ENCODE measurements at places on chromosomes 5 and 9.
A peak's percentile ranks its signal among the peaks of the same experiment; 100 is the strongest.

DNA sequence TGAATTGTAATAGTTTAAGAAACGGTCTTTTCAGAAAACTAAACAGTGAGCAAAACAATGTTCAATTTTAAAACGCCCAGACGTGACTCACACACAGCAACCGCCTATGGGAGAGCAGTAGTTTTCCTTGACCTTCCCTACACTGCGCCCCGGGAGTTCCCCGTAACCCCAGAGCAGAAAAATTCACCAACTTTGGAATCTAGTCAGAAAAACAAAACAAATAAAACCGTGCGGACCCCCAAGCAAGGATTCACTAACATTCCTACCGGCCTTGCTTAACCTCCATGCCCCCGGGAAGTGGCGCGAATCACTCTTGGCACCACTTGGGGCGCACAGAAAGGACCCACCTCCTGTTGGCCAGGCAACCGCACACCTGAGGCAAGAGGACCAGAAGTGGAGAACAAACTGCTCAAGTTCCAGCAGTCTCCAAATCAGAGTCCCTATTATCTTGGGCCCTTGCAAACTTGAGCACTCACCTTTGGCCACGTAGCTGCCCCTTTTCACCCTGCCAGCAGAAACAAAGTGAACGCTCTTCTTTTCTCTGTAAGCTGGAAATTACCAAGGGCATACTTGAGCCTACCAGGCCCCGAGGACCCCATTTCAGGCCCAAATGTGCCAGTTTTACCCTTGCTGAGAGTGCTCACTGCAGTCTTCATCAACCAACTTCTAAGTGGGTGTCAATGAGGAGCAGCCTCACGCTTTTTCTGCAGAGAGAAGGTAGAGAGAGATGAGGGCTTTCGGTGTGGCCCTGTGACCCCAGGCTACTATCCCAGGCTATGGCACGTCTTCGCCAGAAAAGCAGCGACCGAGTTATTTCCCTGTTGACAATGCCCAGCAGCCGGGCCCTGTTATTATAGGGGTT is 189.7 kb downstream of the MEF2C start:
- DNase-seq = no peak

DNA sequence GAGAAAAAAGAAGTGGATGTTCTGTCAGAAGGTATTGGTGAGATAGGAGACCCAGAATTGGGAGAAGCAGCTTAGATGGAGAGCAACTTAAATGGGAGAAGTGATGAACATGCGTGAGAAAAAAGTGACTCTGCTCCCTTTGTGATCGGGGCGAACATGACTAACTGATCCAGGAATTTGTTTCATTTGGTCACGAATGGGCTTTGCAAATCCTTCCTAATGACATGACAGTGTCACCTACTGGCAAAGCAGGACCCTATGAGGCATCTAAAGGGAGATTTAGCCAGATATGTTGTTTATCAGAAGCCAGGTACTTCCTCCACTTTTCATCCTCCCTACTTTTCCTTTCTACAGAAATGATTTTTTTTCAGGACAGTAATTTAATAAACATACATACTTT is 787.4 kb upstream of the RGMB start:
- peak; percentile 4 for DNase-seq

DNA sequence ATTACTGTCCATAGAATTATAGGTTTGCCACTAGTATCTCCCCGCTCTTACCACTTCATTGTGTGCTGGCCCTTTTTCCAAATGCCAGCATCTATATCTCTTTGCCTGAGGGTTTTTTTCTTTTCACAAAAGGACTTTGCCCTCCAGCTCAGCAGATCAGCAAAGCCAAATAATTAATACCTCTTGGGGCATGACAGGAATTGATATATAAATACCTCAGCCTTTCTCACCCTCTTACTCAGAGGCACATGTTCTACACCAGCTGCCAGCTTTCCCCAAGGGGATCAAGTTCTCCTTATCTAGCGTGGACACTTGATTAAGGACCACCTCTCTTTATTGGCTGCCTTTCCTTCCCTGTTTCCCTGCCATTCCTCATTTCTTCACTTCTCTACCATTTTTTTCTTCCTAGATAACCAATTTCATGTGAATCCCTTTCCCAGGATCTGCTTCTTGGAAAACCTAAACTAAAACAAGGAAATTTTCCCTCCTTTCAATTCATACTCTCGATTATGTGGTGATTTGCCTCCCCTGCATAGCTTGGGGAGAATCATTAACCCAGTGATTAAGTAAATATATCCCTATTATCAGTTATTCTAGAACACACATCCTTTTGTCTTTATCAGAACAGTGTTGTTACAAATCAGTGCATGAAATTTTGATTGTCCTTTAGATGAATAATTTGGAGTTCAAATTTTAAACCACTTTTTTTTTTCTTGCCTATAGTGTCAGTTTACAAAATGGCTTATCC is 6.9 kb upstream of the NUDT12 start:
- peak; percentile 12 for DNase-seq

DNA sequence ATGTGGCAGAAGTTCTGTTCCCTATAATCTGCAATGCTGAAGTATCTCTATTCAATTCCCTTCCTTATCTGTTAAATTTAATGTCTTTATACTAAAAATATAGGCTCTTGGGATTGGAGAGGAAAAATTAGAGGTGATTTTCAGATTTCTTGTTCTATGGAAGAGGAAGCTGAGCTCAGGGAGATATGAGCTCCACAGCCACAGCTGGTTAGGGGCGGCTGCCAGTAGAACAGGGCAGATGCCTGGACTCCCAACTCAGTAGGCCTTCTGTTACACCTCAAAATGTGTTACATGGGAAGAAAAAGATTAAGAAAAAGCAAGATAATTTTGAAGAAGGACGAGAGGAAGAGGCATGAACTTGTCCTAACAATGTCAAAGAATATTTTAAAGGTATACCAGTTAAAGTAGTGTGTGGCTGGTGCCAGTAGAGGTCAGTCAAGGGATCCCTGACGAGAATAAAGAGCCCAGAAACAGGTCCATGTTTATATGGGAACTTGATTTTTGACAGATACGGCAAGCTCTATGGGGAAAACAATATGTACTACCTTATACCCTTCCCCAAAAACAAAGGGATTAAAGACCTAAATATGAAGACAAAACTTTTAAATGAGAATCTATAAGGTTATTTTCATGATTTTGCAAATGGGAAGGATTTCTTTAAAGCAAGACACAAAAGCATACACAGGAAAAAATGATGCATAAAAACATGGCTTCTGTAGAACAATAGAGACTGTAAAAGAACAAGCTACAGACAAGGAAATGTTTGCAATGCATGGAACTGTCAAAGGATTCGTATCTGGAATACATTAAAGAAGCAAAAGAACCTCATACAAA is 28.7 kb downstream of the DNAJC21 start:
- peak; percentile 62 for DNase-seq

GRCh38 chr5:78505860-78506259 is 142.7 kb downstream of the LHFPL2 start:
- DNase-seq = no peak

GRCh38 chr9:82148426-82148810 is 159.8 kb downstream of the SPATA31D1 start:
- no peak for DNase-seq

DNA sequence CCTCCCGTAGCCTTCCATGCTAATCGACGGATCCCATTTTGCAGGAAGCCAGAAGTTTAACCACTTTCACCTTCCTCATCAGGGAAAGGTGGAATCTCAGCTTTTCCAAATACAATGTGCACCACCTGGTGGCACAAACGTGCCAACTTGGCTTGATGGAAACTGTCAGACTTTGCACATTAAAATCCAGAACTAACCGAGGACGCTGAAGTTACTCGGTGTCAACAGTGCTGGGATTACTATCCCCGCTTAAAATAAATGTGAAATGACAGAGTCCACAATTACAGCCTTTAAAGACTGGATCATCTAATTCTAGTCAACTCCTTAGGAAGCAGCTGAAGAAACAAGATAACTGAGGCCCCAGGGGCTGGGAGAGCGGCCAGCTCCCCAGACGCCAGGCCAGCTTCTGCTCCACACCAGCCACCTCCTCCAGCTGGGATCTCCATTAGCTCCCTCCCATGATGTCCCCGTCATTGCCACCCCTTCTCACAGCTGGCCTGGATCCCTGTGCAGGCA is 50.1 kb upstream of the RETREG1 start:
- peak; percentile 63 for DNase-seq

DNA sequence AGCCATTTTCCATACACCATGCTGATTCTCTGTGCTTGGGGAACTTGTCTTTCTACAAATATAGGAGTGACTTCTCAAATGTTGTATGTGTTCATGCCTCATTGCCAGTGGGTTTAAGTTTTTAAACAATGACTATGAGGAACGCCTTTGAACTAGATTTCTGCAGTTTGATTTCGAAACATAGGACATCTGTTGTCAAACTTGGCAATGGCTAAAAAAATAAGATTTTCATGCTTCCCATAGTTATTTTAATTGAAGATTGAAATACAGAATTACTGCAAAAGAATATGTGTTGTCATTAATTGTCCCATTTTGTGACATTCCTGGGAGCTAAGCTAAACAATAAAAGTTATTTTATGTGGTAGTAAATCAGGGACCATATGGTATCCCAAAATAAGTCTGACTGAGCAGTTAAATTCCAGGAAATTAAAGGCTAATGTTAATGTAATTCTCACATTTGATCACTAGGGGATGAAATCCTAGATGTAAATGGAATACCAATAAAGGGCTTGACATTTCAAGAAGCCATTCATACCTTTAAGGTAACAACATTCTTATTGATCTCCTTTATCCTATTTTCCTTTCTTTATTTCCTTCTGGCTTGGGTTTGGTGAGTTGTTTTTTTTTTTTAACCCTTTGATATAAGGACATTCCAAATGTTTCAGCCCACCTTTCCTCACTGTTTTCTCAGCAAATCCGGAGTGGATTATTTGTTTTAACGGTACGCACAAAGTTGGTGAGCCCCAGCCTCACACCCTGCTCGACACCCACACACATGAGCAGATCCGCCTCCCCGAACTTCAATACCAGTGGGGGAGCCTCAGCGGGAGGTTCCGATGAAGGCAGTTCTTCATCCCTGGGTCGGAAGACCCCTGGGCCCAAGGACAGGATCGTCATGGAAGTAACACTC is 116.7 kb downstream of the GOLPH3 start:
- DNase-seq = peak; percentile 7

- DNase-seq = no peak
Observed at GRCh38 chr9:135269912-135270830, 182.7 kb downstream of the OLFM1 start.

- no peak for DNase-seq
Observed at GRCh38 chr9:137149942-137150616, 11.1 kb downstream of the GRIN1 start.

DNA sequence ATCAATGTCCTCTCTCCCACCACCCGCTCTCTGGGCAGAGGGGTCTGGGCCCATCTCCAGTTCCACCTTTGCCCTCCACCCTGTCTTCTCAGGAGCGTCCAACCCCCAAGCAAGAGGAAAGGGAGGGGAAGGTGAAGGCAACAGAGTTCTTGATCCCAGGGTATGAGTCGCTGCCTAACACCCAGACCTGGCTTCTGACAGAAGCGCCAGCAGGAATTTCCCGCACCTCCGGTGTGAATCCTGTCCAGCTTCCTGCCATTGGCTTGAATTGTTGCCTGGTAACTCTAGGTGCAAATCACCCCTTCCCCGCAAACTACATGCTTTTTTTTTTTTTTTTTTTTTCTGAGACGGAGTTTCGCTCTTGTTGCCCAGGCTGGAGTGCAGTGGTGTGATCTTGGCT is 84.2 kb upstream of the IER5L start:
- peak; percentile 23 for DNase-seq

GRCh38 chr5:80632700-80633099 is 21.8 kb upstream of the MSH3 start:
- no peak for DNase-seq

DNA sequence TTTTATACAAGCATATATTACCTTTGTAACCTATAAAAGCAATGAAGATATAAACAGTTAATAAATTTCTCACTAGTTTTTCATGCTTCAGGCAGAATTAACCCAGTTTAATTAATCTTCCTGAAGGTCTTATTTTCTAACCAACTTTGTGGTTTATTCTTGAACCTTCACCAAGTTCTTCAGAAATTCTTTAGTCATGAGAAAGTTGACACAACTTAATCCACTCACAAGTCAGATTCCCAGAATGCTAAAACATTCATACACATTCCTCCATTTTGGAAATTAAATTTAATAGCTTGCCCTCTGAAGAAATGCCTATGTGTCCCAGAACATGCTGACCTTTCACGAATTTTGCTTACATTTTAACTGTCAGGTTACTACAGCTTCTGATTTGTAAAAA is 105.4 kb upstream of the PAM start:
- no peak for DNase-seq

- peak; percentile 5 for DNase-seq
Observed at GRCh38 chr5:113093558-113093957, 117.0 kb downstream of the DCP2 start.

- no peak for DNase-seq
Observed at GRCh38 chr5:171424726-171425125, 5.3 kb downstream of the FGF18 start.

- DNase-seq = no peak
Observed at GRCh38 chr5:10578869-10579268, 15.0 kb downstream of the ANKRD33B start.

GRCh38 chr5:111977436-111977829 is 220.4 kb upstream of the NREP start:
- DNase-seq = no peak

DNA sequence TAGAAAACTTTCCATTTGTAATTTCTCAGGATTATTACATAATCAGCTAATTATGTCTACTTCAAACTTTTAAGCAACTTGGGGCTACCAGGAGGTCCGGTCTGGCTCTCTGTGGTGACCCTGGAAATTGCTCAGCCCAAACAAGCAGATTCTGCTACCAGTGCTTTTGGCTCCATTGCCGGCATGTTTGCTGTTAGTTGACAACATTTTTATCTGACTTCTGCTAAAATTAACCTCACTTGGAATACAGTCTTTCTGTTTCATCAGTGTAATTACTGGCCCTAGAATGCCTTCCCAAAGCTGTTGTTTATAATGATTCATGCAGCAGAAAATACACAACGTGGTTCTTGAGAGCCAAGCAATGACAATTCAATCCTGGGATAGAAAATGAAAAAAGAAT is 38.5 kb upstream of the FAM81B start:
- no peak for DNase-seq

DNA sequence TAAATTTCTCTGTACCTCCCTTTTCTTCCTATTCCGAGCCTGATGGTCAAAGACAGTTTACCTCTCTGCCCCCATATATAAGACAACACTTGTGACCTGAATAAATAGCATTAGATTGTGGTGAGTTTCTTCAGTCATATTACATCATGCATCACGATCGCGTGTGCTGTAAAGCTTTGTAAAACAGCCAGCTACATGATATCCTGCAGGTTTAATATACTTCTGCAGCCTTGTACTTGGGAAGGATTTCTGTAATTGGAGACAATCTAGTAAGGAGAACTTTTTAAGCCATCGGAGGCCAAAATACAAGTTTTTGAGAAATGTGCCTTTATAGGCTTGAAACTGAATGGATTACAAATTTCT is 711.8 kb upstream of the WWC1 start:
- no peak for DNase-seq

DNA sequence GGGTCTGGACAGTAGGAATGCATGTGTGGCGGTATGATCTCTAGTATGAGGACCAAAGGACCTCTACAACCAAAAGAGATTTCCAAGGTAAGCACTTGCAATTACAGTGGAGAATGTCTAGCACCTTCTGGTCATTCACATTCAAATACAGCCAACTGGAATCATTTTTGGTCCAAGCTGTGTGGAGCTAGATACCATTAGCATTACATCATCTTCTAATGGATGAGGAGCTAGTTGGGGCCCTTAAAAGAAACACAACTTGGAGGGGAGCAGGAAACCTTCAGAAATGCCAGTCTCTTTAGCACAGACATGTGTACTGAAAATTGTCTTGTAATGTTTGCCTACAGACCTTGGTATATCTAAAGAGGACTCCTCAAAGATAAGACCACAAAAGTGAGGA is 244.7 kb downstream of the BNC2 start:
- no peak for DNase-seq

GRCh38 chr5:82938901-82939725 is 138.1 kb downstream of the TMEM167A start:
- DNase-seq = peak; percentile 7
